ENCODE measurements at places on chromosomes 3 and 15.

DNA sequence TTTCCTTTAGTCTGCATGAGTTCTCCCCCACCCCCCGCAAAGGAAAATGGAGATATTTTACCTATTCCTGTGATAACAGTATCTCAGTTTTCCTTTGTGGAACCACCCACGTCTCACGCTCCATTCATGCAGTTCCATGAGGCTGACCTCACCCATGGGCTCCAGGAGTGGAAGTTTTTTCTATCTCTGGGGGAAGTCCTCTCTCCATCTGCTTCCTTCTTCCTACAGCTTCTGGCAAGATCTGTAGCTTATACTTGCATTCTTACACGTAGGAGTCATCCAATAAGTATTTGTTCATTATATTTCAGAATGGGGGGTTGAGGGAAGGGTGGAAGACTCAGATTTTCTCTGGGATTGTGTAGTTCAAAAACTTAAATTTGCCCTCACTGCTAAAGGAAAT is 5.8 kb upstream of the GLCE start:
- DNase-seq = no peak

DNA sequence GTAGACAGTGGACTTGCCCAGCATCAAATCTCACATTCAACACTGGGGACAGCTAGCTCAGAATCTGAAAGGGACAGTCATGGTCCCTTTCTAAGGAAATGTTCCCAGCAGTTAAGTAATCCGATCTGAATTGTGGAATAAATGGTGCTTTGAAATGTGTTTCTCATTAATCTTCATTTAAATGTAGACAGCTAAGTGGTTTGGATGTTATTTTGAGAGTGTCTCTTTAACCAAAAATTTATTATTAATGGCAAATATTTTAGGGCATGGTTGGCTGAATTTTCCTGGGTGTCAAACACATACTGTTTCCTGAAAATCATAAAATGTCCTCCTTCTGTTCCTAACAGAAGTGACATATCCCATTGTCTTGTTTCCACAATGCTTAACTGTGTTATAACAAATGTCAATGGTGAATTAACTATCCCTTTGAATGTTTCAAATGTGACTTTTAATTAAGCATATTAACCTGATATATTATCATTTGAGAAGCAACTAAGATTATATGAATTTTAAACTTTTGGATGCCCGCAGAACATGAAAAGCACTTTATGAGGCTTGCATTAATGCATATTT is 210.8 kb downstream of the CHST2 start:
- no peak for DNase-seq

GRCh38 chr3:196048922-196049598 is 32.8 kb downstream of the TFRC start:
- DNase-seq = no peak

GRCh38 chr3:89527736-89528305 is 420.4 kb downstream of the EPHA3 start:
- DNase-seq = no peak

DNA sequence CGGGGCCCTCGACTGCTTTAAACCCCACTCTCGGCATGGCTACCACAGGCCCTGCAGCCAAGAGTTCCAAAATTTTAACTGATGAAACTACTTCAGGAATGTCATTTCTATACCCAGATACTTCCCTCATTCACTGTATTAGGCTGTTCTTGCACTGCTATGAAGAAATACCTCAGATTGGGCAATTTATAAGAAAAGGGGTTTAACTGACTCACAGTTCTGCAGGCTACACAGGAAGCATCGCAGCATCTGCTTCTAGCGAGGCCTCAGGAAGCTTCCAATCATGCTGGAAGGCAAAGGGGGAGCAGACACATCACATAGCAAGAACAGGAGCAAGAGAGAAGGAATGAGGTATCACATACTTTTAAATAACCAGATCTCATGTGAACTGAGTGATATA is 21.6 kb upstream of the ALCAM start:
- no peak for DNase-seq

- DNase-seq = no peak
Measured at GRCh38 chr3:4065085-4065484, 238.1 kb upstream of the SETMAR start.

DNA sequence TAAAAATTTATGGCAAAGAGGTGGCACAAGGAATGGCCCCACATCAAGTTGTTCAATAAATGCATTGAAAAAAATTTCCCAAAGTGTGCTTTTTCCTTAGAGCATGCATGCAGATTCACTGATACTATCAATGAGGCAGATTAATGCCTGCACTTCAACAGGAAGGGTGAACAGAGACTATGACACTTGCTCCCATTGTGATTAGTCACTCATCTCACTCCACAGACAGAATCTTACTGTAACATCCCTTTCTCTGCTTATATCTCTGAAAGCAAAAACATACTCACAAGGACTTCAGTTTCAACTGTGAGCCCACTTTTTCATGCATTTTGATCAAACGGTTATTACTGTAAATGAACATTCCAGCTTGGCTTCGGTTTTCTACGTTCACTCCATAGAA is 60.9 kb downstream of the MORC1 start:
- no peak for DNase-seq

DNA sequence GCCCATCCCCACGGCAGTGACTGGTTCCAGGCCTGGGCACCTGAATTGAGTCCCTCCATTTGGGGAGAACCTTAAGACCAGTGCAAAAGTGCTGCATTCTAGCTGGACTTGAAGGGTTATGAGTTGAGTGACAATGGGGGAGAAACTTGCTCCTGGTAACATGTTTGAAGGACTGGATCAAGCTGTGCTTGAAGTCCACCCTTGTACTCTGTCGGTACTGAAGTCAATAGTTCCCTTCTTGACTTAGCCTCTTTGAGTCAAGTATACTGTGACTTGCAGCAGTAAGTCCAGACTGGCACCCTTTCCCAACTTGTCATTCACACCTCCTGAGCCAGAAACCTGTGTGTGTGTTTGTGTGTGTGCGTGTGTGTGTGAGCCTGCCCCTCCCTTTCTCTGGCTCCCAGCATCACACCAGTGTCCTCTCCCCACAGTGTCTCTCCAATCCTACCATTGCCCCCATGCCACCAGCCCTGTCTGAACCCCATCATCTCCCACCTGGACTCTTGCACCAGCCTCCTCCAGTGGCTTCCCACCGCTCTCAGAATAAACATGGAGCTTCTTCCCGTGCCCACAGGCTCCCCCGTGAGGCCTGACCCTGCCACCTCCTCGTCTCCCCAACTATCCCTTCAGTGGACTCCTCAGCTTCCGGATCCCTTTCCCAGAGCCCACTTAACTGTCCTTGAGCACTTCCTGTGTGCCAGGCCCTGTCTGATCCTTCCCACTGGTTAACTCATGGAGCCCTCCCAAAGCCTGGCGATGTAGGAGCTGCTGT is 10.2 kb upstream of the FBLN2 start:
- DNase-seq = no peak

GRCh38 chr3:66692042-66692765 is 191.4 kb upstream of the LRIG1 start:
- no peak for DNase-seq

DNA sequence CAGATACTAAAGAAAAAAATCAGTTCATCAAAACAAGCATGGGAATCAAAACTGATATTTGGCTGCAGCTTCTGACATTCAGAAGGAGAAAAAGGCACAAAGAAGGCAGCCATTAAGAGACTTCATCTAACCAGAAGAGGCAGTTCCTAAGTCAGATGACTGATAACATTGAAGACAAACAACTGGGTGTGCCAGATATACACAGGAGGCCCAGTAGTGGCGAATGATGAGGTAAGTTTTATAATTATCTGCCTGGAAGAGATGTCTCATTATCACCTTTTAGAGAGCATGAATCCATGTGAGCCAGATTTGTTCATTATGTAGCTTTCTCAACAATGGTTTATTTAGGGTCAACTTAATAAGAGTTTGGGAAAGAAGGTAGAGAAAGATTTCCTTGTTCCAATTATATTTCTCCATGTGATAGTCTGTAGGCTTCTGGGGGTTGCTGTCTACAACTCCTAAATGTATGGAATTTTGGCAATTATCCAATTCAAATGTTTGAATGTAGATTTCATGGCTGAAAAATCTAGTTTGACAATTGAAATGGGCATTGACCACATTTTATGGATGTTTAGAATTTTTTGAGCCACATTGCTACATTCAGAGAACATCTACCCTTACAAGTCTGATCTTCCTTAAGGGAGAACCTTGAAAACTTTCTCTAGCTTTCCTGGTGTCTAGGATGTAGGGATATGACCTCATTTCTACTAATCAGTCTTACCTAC is 50.4 kb upstream of the RASGRF1 start:
- no peak for DNase-seq

GRCh38 chr3:172074032-172074431 is 34.7 kb downstream of the FNDC3B start:
- DNase-seq = no peak

GRCh38 chr15:65209701-65210643 is 1.3 kb downstream of the CILP start:
- no peak for DNase-seq

DNA sequence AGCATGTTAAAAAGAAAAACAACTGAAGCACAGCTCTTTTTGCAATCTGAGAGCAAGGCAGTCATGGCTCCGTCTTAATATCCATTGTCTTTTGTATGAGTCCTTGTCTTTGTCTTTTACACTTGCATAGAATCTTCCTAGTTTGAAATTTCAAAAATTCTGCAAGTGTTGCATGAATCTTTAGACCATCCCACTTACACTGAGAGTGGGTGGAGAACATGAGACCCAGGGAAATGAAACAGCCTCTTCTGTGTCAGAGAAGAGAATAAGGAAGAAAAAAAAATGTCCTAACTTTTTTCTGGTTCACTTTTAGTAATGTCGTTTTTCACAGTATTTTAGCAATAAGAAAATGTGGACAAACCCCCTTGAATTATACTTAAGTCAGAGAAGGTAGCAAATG is 12.1 kb upstream of the DCLK3 start:
- no peak for DNase-seq

GRCh38 chr15:56042498-56042897 is 49.1 kb upstream of the NEDD4 start:
- no peak for DNase-seq

- no peak for DNase-seq
Measured at GRCh38 chr15:51623386-51623938, 891 bp upstream of the DMXL2 start.

DNA sequence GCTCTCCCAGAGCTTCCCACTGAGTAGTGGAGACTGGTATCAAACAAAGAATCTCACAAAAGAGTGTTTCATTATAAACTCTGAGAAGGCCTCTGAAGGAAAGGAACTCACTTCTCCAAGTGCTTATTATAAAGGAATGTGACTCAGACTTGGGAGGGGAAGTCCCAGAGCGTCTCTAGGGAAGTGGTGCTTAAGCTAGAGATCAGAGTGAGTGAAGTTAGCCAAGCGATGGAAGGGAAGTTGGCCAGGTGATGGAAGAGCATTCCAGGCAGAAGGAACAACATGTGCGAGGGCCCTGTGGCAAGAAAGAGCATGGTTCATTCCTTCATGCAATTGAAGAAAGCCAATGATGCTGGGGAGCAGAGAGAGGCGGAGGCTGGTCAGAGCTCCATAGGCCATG is 2.3 kb downstream of the XYLB start:
- no peak for DNase-seq

- no peak for DNase-seq
Measured at GRCh38 chr3:50430950-50431435, 71.7 kb upstream of the TMEM115 start.

- no peak for DNase-seq
Measured at GRCh38 chr3:98556164-98557130, 24.7 kb downstream of the GPR15 start.

- DNase-seq = no peak
Measured at GRCh38 chr15:64665179-64665578, 110.2 kb downstream of the RBPMS2 start.

DNA sequence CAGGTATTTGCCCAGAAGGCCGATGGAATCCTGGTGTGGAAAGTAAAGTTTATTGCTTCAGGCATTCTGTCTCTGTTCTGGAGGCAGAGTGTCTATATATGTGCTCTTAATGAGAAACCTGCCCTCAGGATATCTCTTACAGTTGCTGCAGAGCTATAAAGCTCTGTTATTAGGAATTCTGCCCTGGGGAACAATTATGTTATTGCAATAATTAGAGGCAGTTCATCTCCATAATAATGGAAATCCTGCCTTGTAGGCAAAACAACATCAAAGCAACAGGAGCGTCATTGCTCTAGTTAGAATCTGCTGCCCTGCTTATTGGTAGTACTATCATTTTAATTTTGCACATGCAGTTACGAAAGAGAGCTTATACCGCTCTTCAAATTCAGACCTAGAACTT is 175.6 kb downstream of the IL5RA start:
- DNase-seq = no peak

GRCh38 chr3:38455639-38456430 is 2.1 kb downstream of the ACVR2B start:
- peak; percentile 89 for DNase-seq

DNA sequence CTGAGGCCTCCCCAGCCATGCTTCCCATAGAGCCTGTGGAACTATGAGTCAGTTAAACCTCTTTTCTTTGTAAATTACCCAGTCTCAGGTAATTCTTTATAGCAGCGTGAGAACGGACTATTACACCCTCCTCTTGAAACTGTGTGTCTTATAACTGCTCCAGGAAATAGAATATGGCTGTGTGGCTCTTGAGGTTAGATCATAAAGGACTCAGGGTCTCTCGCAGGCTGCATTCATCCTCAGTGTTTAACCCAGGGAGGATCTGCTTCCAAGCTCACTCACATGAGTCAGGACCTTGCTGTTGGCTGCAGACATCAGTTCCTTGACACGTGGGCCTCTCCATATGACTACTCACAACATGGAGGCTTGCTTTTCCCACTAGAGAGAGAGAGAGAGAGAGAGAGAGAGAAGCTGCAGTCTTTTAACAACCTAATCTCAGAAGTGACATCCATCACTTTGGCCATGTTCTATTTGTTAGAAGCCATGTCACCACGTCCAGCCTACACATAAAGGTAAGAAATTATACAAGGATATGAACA is 114.3 kb upstream of the UBE2E1 start:
- no peak for DNase-seq

GRCh38 chr15:33533197-33533596 is 222.4 kb downstream of the RYR3 start:
- peak; percentile 74 for DNase-seq

GRCh38 chr3:5260992-5261501 is 73.5 kb downstream of the EDEM1 start:
- no peak for DNase-seq

- DNase-seq = no peak
Measured at GRCh38 chr3:158794936-158795518, 6.8 kb upstream of the MFSD1 start.

DNA sequence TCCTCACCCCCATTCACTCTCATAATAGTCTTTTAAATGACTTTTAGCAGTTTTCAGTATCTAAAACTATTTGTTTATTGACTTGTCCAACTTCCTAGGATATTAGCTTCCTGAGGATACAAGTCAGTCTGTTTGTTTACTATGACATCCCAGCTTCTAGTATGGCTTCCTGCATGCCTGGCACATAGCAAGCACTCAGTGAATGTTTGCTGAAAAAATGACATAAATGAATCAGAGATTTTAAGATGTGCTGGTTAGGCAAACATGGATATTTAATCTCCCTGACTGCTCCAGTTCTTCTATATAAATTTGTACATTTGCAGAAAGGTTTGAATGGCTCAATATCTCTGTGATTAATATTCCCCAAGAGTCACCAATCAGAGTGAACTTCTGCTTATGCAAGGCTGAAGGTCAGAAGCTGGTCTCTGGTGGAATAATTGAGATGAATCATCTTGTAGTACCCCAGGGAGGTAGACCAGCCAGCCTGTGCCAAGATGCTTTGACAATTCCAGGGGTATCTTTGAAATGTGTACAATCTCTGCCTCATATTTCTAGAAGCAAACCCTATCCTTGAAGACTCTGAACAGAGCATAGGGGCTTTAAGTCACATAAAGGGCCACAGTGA is 219.0 kb upstream of the LMCD1 start:
- DNase-seq = no peak
